ENCODE measurements at places on chromosomes 4 and X.

- DNase-seq: peak; percentile 56
Observed at GRCh38 chr4:47032405-47033106, 1.2 kb downstream of the GABRB1 start.

DNA sequence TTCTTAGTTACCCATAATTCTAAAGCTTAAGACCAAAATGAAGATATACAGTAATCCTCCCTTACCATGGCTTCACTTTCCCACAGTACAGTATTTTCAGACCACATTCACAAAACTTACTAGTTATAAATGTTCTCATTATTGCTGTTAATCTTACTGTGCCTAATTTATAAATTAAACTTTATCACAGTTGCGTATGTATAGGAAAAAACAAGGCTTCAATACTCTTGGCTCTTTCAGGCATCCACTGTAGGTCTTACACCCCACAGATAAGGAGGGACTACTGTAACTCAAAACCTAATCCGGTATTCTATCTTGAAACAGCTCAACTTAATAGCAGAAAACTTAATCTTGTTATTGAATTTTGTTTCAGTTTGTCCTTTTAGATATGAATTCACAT is 3.6 kb downstream of the HMGB2 start:
- DNase-seq: no peak

DNA sequence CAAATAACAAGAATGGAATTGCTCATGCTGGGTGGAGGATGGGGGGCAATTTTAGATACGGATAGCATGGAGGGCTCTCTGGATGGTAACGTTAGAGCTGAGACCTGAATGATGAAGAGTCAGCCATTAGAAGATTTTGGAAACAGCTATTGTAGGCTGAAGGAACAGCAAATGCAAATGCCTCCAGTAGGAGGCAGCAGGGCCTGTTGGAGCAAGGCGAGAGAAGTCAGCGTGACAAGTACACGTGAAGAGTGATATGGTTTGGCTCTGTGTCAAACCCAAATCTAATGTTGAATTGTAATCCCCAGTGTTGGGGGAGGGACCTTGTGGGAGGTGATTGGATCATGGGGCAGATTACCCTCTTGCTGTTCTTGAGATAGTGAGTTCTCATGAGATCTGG is 59.3 kb upstream of the SOD3 start:
- DNase-seq: no peak

- DNase-seq: peak; percentile 49
Observed at GRCh38 chr4:126611900-126612299, 1020.9 kb upstream of the INTU start.

GRCh38 chr4:159910721-159911120 is 807.8 kb downstream of the RAPGEF2 start:
- no peak for DNase-seq

DNA sequence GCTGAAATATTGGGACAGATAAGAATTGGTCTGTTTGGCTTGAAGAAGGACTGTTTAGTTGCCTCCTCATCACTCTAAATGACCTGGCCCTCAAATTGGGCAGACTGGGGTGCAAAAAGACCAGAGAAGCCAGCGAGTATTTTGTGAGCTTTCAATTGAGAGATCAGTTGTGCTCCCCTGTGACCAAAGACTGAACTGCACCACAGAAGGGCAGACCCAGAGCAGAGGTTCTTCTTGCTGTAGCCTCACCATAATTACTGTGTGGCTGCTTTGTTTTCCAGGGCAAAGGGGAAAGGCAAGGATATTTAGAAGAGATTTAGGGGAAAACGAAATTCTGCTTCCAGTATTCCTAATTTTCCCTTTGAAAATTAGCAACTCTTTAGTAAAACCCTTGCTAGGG is 104.0 kb upstream of the MBNL3 start:
- DNase-seq: peak; percentile 40

DNA sequence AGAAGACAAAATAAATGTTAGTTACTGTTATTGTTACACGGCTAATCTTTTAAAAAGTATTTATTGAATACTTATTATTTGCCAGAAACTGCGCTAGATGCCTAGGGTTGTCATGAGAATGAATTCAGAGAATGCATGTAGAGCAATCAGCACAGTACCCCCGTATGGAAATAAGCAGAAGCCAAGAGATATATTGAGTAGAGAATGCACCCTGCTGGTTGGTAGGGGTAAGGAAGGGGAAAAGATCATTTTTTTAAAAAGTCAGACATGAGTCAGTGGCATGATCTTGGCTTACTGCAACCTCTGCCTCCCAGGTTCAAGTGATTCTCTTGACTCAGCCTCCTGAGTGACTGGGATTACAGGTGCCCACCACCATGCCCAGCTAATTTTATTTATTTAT is 13.1 kb upstream of the DRP2 start:
- DNase-seq: peak; percentile 63

- no peak for DNase-seq
Observed at GRCh38 chr4:95198961-95199360, 349.8 kb downstream of the UNC5C start.

GRCh38 chr4:7291372-7292114 is 99.2 kb downstream of the SORCS2 start:
- DNase-seq: peak; percentile 70

DNA sequence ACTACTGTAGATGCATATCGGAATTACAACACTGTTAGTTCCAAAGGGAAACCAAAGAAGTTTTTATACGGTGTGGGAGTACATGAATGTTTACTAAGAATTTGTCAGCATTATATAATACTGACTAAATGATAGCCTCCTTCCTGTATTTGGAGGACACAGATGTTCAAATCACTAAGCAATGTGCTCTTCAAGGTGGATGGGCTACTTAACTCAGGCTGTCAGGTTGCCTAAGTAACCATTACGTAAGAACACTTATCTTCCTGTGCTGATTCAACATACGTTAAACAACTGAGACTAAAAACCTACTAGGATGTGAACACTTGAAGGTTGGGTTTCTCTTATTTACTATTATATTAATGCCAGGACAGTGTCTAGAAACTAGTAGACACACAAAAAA is 81.9 kb upstream of the HPGD start:
- peak; percentile 27 for DNase-seq

- peak; percentile 17 for DNase-seq
Observed at GRCh38 chr4:55117511-55117910, 7.9 kb downstream of the KDR start.

DNA sequence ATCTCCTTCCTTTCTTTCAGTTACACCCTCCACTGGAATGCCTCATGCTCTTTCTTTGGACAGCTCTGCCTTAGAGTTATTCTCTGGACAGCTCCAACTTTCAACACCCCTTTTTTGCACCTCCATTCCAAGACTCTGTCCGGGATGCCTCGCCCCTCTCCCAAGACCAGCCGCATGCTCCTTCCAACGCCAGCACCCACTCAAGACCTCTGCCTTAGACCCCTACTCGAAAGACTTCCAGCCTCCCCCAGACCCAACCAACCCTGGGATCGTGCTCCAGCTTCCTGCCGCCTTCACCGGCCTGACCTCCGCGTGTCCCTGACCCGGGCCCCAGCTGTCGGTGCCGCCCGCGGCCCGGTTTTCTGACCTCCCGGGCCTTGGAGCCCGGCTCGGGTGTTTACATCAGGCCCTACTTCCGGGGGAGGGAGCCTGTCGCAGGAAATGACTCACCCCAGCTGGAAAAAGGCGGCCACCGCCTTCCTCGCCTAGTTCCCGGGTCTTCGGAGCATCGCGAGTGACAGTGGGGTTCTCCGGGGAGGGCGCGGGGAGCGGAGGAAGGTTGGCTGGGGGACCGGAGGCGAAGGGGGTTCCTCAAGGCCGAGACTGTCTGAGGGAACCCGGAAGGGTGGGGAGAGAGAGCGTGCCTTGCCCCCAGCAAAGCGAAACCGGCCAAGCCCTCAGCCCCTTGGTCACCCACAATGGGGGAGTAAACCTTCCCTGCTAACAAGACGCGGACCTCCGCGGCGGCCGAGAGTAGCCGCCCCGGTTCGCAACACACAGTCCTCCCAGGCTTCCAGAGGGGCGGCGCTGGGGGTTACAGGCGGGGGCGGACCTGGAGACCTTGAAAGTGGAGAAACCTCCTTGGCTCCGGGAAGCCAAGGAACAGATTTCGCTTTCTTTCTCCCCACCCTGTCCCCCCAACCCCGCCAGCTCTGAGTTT is at the start of gene WDR45:
Gene WDR45 (minus strand): TSS at position 399 of the 940 bp plus-strand sequence. CDS start 1,792 bp downstream, outside the sequence.
- peak; percentile 71 for DNase-seq

DNA sequence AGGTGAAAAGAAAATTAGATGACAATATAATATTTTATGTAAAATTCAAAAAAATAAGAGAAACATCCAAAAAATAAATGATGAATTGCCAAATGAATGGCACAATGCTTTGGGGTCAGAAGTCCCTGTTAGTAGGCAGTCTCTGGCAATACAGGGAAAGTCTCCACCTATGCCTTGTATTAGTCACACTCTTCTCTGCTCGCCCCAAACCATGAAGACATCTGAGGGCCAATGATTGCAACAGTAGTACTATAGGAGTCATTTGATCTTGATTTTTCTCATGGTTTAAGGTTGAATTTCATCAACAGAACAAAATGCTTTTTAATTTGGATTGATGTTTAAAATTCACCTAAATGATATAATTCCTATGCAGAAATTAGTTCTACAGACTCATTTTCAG is 3.9 kb upstream of the PRSS12 start:
- no peak for DNase-seq

DNA sequence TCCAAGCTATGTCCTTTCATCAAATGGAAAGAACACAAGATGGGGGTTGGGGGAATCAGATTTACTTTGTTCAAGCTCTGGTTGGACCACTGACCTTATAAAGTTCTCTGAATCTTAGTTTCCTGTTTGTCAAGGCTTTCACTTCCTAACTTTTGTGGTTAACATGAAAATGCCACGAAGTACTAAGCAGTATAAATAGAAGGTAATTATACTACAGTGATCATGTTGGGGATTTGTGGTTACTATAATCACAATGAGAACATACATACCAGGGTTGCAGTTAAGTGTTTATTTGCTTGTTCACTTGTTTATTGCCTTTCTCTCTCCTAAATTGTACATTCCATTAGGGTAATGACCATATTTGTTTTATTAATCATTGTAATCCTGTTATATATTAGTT is 53.2 kb downstream of the SPRY1 start:
- peak; percentile 26 for DNase-seq
